ENCODE measurements at places on chromosomes 4 and X.

DNA sequence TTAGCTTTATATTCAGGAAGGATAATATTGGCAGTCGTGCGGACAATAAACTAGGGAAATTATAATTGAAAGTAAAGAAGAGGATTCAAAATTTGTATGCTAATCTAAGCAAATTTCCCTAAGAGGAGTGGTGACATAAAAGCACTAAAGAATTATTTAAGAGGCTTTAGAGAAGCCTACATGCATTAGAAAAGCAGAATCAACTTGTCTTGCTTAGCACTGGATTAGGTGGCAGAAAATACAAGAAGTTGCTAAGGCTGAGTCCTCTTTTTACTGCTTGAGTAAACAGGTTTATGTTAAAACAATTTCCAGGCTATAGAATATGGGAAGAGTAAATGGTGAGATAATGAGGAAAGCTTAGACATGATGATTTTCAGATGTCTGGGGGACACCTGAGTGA lies 991.5 kb downstream of the PCDH18 start:
- H3K36me3 ChIP-seq = no peaks in the 10 kb centered on the region
- H3K27ac ChIP-seq = no peak overlapping the region
- no peak overlapping the region for H3K4me3 ChIP-seq
- H3K4me1 ChIP-seq = no peaks in the 10 kb centered on the region
- no peaks in the 10 kb centered on the region for H3K27me3 ChIP-seq
- DNase-seq = no peak

- no peak for DNase-seq
- peaks cover 4% of the 10 kb centered on the region for H3K36me3 ChIP-seq
- H3K4me1 ChIP-seq = peaks cover 9% of the 10 kb centered on the region
- no peak overlapping the region for H3K27ac ChIP-seq
- H3K27me3 ChIP-seq = peaks cover 36% of the 10 kb centered on the region
- no peak overlapping the region for H3K4me3 ChIP-seq
Measured at GRCh38 chr4:183907871-183908683, 3.0 kb downstream of the STOX2 start.

DNA sequence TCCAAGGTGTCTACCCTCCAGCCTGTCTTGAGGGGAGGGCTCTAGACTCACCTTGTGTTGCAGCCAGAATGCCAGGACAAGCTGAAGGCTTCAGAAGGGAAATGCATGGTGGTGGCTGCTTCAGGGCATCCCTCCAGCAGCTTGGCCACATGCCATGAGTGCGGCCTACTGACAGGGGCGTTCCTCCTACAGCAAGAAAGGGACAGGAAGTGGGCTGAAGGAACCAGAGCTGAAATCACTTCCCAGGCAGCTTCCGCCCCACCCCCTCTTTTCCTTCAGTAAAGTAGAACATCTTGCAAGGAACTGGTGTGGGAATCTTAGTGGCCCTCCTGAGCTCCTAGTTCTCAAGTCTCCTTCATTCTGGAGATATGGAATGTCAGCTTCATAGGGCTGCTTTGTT lies 167.5 kb upstream of the DGKK start:
- H3K36me3 ChIP-seq = no peaks in the 10 kb centered on the region
- H3K4me3 ChIP-seq = no peak overlapping the region
- peaks cover 8% of the 10 kb centered on the region for H3K4me1 ChIP-seq
- no peak for DNase-seq

- peaks cover 86% of the 10 kb centered on the region for H3K4me1 ChIP-seq
- H3K27me3 ChIP-seq = no peaks in the 10 kb centered on the region
- no peak for DNase-seq
- H3K4me3 ChIP-seq = peak overlapping the region; percentile 65
- H3K36me3 ChIP-seq = peaks cover 82% of the 10 kb centered on the region
Measured at GRCh38 chr4:108094131-108094530, 74.6 kb downstream of the LEF1 start.

DNA sequence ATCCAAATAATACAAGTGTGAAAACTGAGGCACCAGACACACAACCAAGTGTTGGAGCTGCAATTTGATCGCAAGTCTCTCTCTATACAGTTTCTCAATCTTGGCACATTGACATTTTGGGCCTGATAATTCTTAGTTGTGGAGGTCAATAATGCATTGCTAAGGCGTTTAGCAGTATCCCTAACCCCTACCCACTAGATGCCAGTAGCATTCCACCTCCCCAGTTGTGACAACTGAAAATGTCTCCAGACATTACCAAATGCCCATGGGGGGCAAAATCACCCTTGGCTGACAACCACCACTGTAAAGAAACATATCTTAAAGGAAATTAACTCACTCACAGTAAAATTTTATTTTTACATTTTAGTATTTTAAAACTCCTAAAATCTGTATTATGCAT lies 4.2 kb downstream of the NR3C2 start:
- DNase-seq = no peak
- H3K27ac ChIP-seq = no peak overlapping the region
- peaks cover 37% of the 10 kb centered on the region for H3K4me1 ChIP-seq
- peaks cover 26% of the 10 kb centered on the region for H3K36me3 ChIP-seq
- H3K27me3 ChIP-seq = no peaks in the 10 kb centered on the region
- H3K4me3 ChIP-seq = peak overlapping the region; percentile 1

All from naive thymus-derived CD8-positive, alpha-beta T cell (primary cell).